ENCODE measurements at places on chromosomes 16 and 17.
A peak's percentile ranks its signal among the peaks of the same experiment; 100 is the strongest.

- no peak for DNase-seq
These were observed 12.4 kb downstream of the CBLN1 start for GRCh38 chr16:49269201-49269600.

- DNase-seq = no peak
These were observed 31.5 kb upstream of the CRYBA1 start for GRCh38 chr17:29215174-29215573.

DNA sequence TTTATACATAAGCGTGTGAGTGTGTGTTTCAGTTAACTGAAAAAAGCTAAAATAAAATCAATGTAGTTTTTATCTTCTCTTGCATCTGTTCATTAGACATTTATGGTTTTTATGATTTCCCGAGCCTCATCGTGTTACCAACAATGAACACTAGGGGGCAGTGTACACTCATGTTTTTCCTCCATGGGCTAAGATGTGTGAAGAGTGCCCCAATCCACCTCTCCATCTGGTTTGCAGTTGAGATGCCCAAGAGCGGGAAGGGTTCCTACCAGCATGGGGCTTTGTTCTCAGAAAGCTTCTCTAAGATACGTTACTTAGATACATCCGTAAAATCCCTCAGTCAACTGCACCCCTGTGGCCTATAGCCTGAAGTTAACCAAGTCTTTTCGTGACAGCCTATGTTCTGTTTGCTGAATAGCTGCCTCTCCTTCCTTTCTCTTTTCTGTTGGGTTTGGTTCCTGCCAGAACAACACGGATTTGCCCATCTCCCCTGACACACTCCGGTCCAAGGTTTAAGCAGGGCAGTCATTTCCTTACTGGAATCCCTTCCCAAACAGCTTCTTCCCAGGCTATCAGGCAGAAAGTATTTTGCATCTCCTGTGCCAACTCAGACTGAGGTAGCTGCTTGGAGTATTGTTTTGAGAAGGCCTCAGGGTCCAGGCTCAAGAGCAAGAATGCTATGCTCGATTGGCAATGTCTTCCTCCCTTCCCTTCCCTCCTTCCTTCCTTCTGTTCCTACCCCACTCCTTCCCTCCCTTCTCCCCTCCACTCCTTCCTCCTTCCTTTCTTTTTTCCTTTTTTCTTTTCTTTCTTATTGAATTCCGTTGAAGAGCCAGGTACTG lies 12.9 kb upstream of the ELAC2 start:
- DNase-seq = peak; percentile 66

DNA sequence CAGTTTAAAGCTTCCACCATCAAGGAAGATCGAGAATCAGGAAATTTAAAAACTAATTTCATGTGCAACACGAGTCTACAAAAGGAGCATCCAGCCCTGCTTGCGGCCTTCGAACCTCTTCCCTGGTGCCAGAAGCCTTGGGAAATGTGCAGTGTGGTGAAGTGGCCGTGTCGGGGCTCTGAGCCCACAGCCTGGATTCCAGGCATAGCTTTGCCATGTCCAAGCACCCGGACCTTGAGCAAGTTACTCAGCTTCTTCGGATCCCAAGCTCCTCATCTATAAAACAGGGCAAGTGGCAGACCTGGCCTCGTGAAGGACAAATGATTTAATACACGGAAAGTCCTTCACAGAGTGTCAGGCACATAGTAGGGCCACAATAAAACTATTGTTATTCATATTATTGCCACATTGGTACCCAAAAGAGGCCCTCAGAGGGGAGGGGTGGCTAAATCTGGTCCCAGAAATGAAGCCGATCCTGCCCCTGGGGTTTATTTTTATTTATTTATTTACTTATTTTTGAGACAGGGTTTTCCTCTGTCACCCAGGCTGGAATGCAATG lies 34.8 kb downstream of the COTL1 start:
- DNase-seq = no peak

- no peak for DNase-seq
These were observed 1.2 kb upstream of the MPRIP start for GRCh38 chr17:17041018-17041521.

DNA sequence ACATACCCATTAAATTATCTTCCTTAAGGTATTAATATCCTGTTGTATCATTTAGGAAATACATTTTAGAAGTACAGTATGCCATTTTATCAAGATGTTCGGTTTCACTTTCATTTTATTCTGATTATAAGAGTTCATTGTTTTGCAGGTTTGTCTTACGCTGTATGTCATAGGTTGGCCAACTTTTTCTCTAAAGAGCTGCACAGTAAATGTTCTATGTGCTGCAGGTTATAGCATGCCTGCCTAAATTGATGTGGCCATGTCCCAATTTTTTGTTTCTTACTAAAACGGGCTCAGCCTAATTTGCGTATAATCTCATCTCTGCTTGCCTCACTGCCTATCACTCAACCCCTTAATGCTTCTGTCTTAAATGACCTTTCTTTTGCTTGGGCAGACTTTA lies 126.4 kb downstream of the USP22 start:
- no peak for DNase-seq

DNA sequence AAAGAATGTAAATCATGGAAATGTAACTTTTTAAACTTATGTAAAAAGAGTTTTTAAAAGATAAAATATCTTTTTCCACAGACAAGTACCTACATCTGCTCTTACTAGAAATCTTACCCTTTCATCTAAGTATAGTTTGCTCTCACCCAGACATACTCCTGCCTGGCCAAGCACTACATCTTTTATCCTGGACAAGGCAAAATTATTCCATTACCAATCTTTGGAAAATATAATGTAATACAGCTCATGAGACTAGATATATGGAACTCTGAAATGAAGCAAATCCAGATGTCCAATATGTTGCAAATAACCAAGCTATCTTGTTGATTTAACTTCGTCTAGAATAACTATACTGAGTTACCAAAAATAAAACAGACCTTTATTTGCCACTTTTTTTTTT lies 50.0 kb downstream of the VMP1 start:
- no peak for DNase-seq

DNA sequence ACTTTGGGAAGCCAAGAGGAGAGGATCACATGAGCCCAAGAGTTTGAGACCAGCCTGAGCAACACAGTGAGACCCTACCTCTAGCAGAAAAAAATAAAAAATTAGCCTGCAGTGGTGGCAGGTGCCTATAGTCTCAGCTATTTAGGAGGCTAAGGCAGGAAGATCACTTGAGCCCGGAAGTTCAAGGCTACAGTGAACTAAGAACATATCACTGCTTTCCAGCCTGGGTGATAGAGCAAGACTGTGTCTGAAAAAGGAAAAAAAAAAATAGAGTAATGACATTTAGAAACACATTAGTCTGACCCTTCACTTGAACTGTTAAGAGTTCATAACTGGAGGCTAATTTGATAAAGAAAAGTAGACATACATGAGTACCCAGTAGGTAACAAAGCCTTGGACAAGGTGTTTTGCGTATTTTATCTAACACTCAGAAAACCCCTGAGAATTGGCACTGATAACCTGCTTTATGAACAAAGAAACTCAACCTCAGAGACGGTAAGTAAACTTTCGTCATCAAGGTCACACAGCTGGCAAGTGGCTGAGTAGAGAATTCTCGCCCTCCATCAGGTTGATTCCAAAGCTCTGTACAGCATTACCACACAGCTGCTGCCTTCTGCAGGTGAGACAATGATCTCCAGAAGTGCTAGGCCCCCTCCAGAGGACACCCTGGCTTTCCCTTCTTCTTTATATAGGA lies 101.1 kb downstream of the SMG6 start:
- DNase-seq = no peak

DNA sequence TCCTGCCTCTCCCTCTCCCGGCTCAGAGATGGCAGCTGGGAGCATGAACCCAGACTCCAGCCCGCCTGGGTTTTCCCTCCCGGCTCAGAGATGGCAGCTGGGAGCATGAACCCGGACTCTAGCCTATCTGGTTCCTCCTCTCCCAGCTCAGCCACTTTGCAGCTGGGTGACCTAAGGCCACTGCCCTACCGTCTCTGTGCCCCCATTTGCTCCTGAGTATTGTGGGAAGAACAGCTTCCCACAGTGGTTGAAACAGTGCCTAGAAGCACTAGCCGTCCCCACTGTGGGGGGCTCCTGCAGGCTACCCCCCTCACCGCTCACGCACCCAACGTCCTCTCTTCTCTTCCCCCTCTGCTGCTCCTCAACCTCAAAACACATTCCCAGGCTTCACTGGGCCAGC lies 99.9 kb upstream of the GSE1 start:
- no peak for DNase-seq

DNA sequence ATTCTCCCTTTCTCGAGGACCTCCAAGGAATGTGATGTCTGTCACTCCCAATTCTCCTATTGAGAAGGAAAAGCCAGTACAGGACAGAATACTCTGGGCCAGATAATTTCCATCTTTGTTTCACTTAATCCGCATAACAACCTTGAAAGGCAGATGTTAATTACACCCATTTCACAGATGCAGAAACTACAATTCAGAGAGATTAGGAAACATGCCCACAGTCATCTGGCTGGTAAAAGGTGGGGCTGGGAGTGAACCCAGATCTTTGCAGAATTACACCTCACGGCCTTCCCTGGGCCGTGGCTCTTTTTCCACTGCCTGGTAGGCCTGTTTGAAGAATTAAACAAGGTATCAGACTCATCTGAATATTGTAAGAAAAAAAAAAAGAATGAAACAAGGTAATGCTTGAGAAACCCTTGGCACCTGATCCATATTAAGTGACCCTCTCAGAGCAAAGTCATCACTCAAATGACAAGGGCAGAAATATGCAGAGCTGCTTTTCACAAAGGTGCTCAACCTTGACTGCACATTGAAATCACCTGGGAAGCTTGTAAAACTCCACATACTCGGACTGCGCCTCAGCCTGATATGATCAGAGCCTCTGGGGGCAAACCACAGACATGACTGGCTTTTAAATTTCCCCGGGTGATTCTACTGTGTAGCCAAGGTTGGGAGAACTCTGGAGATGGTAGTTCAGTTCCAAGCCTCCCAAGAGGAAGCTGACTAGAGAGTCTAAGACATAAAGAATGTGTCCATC lies 16.6 kb upstream of the G6PC1 start:
- DNase-seq = no peak

DNA sequence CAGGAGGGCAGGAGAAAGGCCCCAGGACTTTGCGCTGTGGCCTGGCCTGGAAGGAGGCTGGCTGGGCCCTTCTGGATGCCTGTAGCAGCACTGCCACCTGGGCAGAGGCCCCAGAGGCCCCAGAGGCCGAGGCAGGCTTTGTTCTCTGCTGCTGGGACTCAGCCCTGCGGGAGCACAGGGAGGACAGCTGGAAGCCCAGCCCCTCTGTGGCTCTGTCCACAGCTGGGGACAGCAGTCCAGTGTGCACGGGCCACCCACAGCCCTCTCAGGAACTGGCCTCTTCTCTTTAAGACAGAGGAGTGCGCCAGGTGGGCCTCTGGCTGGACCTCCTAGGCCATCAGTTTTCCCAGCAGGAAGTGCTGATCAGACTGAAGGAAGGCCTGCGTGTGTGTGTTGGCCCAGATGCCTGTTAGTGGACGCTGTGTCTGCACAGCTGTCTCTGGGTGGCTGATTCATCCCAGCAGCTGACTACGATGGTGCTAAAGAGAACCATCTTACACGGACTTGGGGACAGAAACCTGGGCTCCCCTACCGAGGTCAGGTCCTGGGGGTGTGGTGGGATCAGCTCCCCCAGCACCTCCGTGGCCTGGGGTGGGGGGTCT lies 26.9 kb upstream of the ZNF750 start:
- DNase-seq = no peak

- DNase-seq = no peak
These were observed 450.3 kb upstream of the PSMD7 start for GRCh38 chr16:73846356-73846755.
